ENCODE measurements at places on chromosomes 1 and 21. TPM values are rescaled to one million over a fixed set of nuclear protein-coding genes. Genes with fewer than 3 reads are reported as not detected.

Gene A3GALT2
- not detected for total RNA-seq

DNA sequence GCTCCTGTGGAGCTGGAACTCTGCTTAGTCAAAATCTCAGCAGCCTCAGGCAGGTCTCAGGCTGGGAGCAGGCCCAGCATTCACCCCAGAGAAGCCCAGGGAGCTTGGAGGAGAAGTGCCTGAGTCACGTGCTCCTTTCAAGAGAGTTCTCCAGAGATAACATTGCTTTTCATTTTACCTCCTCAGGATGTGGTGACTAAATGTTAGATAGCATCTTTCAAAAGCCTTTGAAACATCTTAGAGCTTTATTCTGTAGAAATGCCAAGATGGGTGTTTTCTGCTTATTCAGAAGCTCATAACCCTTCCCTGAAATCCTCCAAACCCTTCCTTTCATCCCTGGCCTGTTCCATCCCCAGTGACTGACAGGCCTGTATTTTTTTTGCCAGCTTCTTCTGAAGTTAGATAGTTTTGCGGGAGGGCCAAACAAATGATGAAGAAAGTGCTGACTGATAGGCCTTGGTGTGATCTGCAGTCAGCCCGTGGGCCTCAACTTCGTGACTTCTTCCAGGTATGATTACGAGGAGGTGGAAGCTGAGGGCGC lies 58.0 kb downstream of the PGM1 start:
- peak overlapping the region; percentile 1 for H3K4me3 ChIP-seq
- peak overlapping the region; percentile 82 for H3K27ac ChIP-seq
- peaks cover 14% of the 10 kb centered on the region for H3K36me3 ChIP-seq
- H3K4me1 ChIP-seq: peaks cover 28% of the 10 kb centered on the region
- peak; percentile 40 for DNase-seq

GRCh38 chr1:55043011-55043410 lies 3.7 kb downstream of the PCSK9 start:
- H3K27me3 ChIP-seq: peaks cover 34% of the 10 kb centered on the region
- H3K36me3 ChIP-seq: no peaks in the 10 kb centered on the region
- H3K4me3 ChIP-seq: no peak overlapping the region
- no peak overlapping the region for H3K27ac ChIP-seq
- no peak for DNase-seq

GRCh38 chr1:156666862-156667609 lies 10.2 kb downstream of the NES start:
- no peaks in the 10 kb centered on the region for H3K36me3 ChIP-seq
- DNase-seq: no peak
- H3K4me1 ChIP-seq: peaks cover 5% of the 10 kb centered on the region
- H3K27ac ChIP-seq: no peak overlapping the region
- H3K4me3 ChIP-seq: no peak overlapping the region

- H3K4me1 ChIP-seq: no peaks in the 10 kb centered on the region
- H3K4me3 ChIP-seq: no peak overlapping the region
- H3K27ac ChIP-seq: no peak overlapping the region
- DNase-seq: no peak
Measured at GRCh38 chr1:86739648-86740509, 35.5 kb downstream of the SH3GLB1 start.

DNA sequence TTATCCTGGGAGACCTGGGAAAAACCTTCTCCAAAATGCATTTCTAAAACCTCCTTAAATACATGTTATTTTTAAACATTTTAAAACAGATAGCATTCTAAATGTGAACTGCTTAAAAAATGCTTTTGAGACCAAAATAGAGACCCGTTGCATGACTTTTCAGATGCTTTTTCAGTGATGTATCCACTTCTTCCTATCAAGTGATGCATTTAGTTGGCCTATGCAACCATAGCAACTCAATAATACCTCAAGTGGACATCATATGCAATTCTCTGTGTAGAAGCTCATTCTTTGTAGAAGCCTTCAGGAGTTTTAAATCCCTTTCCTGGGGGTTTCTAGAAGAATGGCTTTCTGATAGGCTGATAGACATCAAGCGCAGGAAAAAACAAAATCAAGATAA lies 94.5 kb upstream of the RAVER2 start:
- no peak overlapping the region for H3K27ac ChIP-seq
- no peaks in the 10 kb centered on the region for H3K36me3 ChIP-seq
- H3K27me3 ChIP-seq: no peaks in the 10 kb centered on the region
- H3K4me3 ChIP-seq: no peak overlapping the region
- DNase-seq: no peak

- H3K4me3 ChIP-seq: no peak overlapping the region
- no peaks in the 10 kb centered on the region for H3K36me3 ChIP-seq
- peaks cover 11% of the 10 kb centered on the region for H3K4me1 ChIP-seq
- DNase-seq: peak; percentile 15
- no peak overlapping the region for H3K27ac ChIP-seq
- H3K27me3 ChIP-seq: peaks cover 18% of the 10 kb centered on the region
Measured at GRCh38 chr1:186187601-186188000, 187.5 kb downstream of the TPR start.

GRCh38 chr1:205827623-205828022 lies 14.6 kb upstream of the SLC41A1 start:
- H3K4me1 ChIP-seq: peaks cover 22% of the 10 kb centered on the region
- no peaks in the 10 kb centered on the region for H3K36me3 ChIP-seq
- no peak for DNase-seq
- H3K27ac ChIP-seq: no peak overlapping the region
- H3K4me3 ChIP-seq: no peak overlapping the region

All from activated naive CD4-positive, alpha-beta T cell treated with anti-CD3 and anti-CD28 coated beads for 36 hours (primary cell).